ENCODE measurements at places on chromosomes 1 and 21.

- no peak for DNase-seq
Measured at GRCh38 chr21:32626621-32627196, 14.5 kb upstream of the CFAP298 start.

- no peak for DNase-seq
Measured at GRCh38 chr1:156690675-156691036, 13.4 kb upstream of the NES start.

GRCh38 chr1:224644553-224645154 lies 28.5 kb downstream of the CNIH3 start:
- no peak for DNase-seq

- DNase-seq, result no peak
Measured at GRCh38 chr1:52751589-52752483, 25.6 kb downstream of the ZYG11B start.

- DNase-seq, result no peak
Measured at GRCh38 chr21:24428591-24429199, 1178.6 kb downstream of the MRPL39 start.

DNA sequence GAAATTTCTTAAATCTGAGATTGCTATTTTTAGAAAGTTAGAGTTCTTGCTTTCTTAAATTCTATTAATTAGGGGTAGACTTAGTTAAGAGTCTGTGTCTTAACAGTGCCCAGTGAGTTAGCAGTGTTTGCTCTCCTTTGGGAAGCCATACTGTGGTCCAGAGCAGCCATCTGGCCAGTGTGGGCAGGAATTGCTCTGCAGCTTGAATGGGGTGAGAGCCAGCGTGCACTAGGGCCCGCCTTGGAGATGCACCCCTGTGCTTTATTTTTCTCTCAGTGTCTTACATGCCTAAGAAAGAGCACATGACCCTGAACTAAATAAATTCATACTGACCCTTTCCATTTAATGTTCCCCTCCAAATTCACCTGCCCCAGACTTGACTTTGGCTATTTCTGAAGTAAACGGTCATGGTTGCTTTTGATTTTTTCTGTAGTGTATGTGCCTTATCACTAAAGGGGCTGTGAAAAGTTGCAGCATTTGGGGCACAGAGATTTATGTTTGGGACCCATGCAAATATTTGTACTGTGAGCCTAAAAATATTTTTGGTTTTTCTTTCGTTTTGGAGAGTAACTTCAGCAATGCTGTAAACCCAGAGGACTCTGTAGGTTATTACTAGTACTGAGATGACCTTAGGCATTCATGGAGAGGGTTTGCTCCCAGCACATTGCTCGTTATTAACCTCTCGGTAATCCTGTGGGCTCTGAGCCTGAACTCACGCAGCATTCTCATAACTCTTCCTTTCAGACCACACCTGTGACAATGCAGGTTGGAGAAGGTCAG lies 21.3 kb upstream of the KCNQ4 start:
- DNase-seq, result no peak

DNA sequence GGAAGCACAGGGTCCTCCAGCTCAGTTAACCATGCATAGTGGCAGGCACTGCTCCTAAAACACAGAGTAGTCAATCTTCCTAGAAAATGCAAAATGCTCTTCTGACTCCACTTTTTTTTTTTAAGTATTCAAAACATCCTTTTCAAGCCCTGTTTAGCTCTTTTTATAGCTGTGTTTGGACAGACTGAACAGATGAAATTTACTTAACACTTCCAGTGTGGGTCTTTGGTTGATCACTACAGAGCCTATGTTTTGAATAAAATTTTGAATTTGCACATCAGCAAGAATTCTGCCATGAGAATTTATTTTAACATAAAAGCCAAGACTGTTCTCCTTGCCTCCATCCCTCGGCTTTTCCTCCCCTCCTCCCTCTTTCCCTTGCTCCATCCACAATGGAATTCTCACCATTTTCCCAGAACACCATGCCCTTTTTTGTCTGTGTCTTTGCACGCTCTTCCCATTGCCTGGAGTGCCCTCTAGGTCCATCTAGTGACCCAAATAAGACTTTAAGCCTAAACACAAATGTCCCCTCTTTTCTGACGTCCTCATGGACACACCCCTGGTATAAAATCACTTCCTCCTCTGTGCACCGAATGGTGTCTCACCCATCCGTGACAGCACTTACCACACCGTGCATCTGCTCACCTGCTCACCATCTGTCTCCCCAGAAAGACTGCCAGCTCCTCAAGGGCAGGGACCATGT lies 24.0 kb upstream of the CPT2 start:
- DNase-seq, result no peak

GRCh38 chr1:224170343-224170742 lies 12.7 kb upstream of the DEGS1 start:
- DNase-seq, result no peak

DNA sequence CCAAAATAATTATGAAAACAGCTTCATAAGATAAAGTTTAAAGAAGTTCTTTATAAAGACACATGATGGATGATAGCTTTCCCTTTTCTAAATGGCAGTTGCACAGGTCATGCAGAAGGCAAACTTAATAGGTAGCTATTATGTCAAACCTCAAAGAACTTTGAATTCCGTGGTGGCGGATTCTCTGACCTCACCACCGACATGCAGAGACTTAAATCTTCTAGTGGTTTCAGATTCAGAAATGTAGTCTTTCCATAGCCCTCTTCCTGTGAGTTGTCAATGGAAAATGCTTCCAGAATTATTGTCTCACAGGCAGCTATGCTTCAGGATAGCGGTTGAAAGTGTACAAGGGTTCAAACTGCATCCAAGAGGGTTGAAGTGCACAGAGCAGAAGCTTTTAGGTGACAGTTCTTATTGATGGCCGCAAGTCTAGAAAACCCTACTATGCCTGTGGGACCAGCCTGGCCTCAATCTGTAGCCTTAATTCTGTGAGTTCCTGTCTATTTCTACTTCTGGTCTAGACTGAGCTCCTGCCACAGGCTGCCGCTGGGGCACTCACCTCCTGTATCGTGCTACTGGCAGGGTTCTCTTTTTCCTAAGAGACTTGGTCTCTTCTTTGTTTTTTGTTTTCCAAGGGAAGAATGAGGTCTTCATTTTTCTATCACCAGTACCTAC lies 117.0 kb upstream of the ERRFI1 start:
- DNase-seq, result no peak

GRCh38 chr1:16944038-16944437 lies 22.3 kb downstream of the CROCC start:
- DNase-seq, result no peak

- no peak for DNase-seq
Measured at GRCh38 chr21:41511858-41512257, 3.9 kb upstream of the TMPRSS2 start.

DNA sequence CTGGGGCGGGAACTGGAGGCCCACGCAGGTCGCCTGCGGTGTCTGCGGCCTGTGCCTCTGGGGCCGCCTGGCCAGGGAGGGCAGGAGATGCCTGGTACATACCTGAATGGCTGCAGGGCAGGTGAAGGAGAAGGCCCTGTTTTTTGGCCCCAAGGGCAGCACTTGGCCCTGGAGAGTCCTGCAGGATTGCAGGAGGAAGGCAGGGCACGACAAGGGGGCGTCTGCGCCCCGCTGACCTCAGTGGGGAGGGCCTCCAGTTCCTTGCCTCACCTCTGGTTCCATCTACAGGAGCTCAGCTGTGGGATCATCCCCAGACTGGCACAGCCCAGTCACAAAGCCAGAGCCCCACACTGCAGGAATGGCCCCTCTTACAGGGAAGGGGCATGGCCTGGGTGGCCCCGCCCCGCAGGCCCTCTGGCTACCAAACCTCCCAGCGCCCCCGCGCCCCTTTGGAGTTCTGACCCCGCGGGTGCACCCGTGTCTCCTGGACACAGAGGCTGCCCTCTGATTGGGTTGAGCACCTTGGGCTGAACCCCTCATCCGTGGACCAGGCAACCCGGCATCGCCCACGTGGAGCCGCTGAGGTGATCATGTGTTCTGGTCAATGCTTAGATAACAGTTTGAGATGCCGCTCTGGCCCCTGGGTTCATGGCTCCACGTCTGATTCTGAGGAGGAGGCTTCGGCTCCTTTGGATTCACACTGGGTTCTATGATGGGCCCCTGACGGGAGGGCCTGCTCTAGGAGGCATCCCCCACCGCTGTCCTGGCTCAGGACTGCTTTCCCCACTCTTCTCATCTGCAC lies 1.3 kb upstream of the PEX10 start:
- no peak for DNase-seq

- DNase-seq, result no peak
Measured at GRCh38 chr1:83029050-83029449, 969.9 kb downstream of the TTLL7 start.

GRCh38 chr1:38246955-38247952 lies 200.7 kb upstream of the POU3F1 start:
- DNase-seq, result no peak

Measured in NCI-H1436 treated with DMSO at 0.1 percent for 48 hours (cell line).